GM04504 (cell line): ENCODE measurements at places on chromosomes 6 and 20.

- DNase-seq = no peak
Measured at GRCh38 chr20:25668446-25668845, 28.2 kb downstream of the ZNF337 start.

DNA sequence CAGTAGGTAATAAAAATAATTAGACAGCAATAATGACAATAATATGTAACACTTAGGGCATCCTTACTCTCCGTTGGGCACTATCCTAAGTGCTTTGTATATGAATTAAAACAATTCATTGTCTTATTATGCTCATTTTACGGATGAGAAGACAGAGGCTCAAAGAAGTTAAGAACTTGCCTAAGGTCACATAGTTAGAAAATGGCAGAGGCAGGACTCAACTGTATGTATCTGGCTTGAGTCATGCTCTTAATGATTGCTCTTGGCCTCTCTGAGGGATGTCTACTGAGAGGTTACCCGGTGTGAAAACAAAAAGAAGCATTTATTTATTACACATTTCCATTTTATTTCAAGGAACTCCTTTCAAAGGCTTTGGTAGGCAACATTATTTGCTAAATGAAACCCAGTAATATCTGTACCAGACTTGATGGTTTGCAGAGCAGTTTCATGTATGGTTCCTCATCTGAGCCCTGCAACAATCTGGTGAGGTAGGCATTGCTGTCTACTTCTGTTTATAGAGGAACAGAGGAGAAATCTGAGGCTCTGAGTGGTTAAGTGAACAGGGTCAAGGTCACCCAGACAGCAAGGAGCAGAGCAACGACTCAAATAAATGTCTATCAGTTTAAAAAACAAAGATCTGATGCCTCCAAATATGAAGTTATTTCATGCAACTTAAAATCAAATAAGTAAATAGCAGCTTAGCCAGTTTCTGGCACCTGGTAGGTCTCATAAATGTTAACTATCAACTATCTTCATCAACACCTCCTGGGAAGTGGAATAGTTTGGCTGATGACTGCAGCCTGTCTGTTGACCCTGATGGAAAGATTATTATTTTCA is 4.2 kb upstream of the PARD6B start:
- no peak for DNase-seq

DNA sequence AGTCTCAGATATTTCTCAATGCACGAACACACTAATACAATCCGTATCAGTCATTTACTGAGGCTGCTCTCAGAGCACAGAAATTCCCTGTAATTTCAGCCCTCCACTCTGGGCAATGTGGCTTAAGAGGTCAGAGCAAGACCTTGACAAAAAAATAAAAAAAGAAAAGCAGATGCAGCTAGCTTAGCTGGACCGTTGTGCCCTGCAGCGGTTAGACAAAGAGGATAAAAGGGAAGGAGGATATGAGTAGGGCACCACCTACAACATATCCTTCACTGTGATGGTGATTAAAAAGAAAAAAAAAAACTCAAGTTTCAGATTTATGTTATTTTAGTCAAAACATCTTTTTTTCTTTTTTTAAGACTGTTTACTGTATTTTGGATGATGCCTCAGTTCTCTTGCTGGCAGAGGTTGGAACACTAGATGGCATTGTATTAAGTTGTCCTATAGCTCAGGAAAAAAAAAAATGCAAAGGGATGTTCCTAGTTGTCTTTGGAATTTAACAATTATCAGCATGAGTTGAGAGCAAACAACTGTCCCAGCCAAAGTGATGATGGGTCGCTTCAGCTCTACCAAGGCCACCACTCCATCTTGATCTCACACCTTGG is 59.9 kb downstream of the ANKEF1 start:
- DNase-seq = no peak

DNA sequence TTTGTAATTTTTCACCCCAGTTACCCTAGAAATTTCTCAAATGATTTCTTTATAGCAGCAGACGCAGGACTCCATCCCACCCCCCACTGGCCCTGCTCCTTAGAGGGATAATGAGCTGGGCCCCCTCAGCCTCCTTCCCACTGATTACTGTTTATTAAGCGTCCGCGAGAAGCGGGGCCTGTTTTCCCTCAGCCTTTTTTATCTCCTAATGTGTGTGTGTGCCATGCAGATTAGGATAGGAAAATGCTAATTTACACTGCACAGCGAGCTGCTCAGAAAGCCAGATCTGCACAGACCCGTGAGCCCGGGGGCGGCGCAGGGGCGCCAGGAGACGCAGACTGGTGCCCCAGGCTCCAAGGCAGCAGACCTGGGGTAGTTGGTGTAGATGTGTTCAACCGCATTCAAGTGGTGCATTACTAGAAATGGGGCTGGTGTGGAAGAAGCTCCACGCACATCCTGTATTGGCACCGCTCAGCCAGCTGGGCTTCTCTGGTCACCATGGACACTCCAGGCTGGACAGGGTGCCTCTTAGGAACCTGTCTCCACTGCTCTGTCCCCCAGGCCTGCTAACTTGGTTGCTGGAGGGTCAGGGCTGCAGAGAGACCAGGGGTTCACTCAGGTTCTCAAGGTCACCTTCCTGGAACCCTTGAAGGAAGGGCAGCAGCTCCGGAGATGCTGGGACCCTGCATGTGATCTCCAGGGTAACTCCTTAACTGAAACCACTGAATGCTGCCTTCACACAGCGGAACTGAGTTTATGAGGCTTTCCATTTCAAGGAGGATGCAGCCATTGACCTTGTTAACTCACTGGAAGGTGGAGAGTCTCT is 256.3 kb downstream of the ERMARD start:
- DNase-seq = no peak

DNA sequence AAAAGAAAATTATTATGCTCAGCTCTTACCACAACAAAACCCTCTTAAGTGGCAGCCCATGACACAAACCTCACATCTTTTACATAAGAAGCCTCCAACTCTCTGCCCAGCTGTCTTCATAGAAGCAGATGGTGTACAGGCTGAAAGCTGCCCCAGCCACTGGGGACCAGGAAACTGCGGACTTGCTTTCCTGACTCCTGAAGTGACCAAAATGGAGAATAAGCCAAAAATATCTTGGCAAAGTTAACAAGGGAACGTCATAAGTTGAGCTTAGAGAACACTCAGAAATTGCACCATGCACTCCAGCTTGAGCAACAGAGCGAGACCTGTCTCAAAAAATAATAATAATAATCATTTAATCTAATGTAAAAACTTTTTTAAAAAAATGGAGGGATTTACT is 160.3 kb upstream of the CDYL start:
- peak; percentile 49 for DNase-seq

DNA sequence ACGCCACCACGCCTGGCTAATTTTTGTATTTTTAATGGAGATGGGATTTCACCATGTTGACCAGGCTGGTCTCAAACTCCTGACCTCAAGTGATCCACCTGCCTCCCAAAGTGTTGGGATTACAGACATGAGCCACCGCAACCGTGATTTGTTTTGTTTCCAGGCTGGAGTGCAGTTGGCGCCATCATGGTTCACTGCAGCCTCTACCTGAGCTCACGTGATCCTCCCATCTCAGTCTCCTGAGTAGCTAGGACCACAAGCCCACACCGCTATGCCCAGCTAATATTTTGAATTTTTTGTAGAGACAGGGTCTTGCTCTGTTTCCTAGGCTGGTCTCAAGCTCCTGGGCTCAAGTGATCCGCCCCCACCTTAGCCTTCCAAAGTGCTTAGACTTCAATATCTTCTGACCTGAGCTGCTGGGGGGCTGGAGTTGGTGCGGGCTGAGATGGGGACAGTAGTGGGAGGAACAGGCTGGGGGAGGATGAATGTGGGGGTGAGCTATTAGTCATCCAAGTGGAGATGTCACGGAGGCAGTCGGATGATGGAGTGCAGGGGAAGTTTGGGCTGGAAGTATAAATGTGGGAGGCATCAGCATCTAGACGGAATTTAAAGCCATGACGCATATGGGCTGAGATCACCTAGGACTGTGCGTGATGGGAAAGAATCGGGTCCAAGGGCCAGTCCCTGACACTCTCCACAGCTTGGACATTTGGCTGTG is 23.1 kb upstream of the ZMYND8 start:
- no peak for DNase-seq

- DNase-seq = no peak
Measured at GRCh38 chr6:75213732-75214131, 7.9 kb upstream of the COL12A1 start.

- no peak for DNase-seq
Measured at GRCh38 chr6:125220712-125221111, 67.1 kb downstream of the TPD52L1 start.

GRCh38 chr6:87230801-87231200 is 75.4 kb downstream of the ZNF292 start:
- DNase-seq = no peak

- DNase-seq = no peak
Measured at GRCh38 chr6:100574836-100575235, 110.1 kb upstream of the SIM1 start.

DNA sequence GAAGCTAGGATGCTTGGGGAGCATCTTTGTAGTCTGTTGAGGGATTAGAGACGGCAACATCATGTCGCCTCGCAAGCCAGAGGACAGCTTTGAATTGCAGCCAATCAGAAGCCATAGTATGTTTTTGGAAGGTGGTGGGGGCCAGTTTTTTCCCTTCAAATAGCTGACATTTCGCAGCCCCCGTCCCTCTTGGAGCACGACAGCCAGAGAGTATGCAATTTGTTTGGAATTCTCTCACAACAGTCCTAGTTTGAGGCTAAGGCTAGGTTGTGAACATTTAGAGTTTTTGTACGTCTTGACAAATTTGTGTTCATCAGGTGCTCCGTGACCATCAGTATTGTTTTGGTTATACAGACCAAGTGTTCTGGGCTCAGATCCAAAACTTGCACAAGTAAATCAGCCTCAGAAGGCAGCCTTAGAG is 83.3 kb downstream of the PLCB1 start:
- no peak for DNase-seq

DNA sequence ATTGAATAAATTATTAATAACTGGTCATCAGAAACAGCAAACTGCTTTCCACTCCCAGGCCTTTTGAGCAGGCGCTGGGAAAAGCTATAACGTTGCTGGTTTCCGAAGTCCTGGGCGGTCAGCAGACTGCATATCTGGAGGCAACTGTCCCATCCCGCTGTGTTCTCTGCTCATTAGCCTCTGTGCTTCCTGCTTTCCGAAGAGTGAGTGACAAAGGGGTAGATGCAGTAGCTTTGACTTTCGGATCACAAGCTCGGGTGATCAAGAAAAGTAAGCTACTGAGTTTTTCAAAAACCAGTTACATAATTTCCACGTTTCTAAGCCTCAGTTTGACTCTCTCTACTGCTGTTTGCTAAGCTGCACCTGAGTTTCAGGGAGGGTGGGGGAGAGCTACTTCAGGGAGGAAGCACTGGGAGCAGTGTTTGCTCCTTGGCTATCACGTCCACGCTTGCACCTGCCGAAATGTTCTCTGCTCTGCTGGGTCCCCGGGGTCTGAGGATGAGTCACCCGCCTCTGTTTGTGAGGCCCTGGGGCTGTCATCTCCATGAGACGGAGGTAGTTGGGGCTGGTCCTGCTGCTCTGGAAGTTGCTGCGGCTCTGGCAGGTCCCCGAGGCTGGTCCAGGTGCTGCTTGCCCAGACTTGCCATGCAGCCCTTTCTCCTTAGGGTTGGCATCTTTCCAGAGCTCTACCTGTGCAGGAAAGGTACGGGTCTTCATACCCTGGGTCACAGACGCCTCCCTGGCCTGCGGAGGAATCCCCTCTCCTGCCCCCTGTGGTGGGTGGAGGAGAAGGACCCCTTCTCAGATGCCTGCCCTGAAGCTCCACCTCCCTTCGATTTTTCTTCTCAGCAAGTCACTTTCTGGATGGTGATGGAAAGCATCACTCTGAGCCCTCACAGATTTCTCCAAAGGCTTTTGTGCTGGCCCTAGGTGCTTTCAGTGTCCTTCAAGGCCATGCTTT is 220.0 kb downstream of the QKI start:
- no peak for DNase-seq

DNA sequence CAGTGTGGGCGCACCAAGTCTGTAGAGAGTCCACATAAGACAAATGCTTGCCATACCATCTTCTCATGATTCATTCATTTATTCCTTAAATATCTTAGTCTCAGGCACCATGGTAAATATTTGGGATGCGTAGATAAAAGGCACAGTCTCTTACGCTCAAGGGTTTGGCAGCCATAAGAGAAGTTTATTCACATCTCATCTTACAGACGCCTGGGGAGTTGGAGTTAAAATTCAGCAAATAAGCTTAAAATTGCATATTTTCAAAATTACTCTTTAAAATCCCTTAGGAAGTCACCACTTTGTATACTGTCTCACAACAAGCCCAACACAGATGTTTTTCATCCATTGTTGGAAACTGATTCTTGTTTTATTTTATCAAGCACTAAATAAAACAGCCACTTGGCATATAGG is 363.3 kb downstream of the KIF16B start:
- no peak for DNase-seq

GRCh38 chr6:86215323-86215722 is 572.6 kb upstream of the SYNCRIP start:
- no peak for DNase-seq

GRCh38 chr6:54238396-54238795 is 69.8 kb upstream of the TINAG start:
- DNase-seq = peak; percentile 86

DNA sequence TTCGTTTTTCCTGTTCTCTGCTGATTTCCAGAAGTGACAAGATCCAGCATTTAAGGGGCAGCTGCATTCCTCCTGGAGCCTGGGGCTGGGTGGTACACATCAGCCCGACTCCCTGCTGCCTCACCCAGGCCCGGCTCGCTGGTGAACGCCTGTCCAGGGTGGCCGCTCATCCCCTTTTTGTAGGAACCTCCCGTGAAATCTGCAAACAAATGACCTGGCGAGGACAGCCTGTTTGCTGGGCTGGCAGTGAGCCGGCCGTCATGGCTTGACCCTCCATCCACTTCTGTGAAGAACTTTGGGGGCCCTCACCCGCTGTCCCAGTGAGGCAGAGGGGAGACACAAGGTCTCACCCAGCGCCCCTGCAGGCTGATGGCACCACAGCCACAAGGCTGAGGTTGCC is 39.0 kb downstream of the PYGB start:
- no peak for DNase-seq

- no peak for DNase-seq
Measured at GRCh38 chr20:49516916-49517804, 34.7 kb upstream of the KCNB1 start.

DNA sequence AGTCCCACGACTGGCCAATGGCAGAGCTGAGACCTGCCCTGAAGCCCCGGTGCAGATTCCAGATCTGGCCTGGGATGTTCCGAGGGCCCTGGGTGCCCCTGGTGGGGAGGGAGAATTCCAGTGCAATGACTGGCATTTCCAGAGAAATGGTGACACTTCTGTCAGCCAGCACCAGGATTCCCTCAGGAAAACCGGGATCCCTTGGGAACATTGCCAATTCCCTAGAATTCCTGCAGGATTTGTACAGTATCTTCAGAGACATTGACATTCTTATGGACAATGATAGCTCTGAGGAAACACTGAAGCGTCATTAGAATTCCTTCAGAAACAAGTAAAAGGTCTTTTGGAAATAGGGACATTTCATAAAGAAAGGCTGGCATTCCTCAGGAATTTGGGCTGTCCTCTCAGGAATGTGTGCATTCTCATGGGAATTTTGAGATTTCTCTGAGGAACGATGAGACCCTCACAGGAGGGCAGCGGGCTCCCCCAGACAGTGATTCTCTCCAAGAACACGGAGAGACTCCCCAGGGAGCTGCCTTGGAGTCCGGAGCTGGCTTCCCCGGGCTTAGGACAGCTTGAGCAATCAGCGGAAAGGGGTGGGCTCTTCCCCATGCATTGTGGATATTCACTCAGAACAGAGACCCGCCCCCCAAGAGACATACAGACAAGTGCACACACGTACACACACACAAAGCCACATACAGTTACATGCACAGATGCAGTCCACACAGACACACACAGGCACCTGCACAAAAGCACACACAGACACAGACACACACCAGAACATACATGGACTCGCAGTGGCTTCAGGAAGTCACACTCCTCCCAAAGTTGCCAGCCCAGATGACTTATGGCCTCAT is 35.2 kb upstream of the BPIFA2 start:
- DNase-seq = no peak

- no peak for DNase-seq
Measured at GRCh38 chr20:1625083-1625690, 5.4 kb upstream of the SIRPB1 start.
